ENCODE measurements at places on chromosomes 13 and 19.

DNA sequence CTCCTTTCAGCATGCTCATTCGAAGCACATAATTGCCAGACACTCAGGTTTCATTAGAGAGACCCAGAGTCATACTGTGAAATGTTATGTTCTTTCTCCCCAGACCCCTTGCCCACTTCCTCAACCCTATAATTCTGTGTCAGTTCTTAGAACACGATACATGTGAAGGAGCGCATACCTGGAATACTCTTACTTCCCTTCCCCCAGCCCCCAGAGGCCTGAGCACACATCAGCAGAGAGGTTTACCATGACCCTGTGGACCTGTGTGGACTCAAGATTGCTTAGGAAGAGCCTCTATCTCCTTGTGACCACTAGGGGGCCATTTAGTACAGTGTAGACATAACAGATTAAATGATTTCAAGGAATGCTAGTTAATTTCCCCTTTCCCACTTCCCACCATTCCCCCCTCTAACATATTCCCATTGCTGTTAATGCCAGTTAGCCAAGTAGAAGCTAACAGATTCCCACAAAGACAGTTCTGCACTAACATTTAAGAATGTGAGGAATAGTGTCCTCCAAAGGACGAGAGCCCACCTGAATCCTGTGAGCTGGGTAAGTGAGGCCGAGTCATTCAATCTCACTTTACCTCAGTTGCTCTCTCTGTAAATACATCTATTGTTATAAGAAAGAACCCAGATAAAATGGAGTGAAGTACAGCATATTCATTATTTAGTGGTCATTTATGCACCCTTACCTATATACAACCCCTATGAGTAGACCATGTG is 154.2 kb upstream of the MAB21L1 start:
- DNase-seq: no peak

- peak; percentile 54 for DNase-seq
Observed at GRCh38 chr13:40664350-40665125, 1.9 kb downstream of the FOXO1 start.

DNA sequence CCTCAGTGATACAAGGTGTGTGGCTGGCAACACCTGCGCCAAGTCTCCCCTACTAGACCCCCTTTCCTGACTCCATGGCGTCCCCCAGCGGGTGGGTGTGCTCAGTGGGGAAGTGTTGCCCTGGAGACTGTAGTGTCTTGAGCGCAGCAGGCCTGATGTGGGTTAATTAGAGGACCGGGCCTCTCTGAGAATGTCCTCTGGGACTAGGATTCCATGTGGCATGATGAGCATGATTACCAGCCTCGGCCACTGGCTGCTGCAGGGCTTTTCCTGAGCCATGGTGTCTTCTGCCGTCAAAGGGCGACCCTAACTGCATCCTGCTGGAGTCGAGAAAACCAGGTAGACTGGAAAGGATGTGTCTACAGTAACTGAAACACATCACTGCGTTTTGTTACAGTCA is 28.1 kb downstream of the MICOS13 start:
- DNase-seq: no peak

DNA sequence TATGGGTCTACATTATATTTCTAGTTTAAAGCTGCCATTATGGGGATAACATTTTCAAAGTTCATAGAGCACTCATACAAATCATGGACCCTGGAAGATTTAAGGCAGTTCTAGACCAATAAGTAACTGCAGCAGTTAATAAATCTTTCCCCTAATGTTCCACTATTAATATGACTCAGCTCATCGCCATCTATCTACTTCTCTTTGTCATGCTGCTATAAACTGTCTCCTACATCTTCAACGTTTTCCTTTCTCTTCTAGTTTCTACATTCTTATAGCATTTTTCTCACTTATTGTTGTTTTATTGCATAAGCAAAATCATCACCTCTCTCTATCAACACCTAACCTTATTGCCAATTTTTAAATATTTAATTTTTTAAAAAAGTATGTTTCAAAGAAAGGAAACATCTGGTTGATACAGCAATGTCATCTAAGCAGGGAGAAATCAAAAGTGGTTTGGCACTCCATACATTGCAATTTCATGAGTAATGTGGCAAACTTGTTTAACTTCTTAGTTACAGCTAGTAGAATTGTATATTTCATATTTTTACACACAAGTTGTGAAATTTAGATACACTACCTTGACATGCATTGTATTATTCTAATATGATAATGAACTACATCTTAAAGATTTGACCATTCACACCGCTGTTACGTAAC is 1500.4 kb upstream of the MIR17HG start:
- DNase-seq: no peak

- no peak for DNase-seq
Observed at GRCh38 chr13:33577007-33577406, 240.9 kb upstream of the RFC3 start.

DNA sequence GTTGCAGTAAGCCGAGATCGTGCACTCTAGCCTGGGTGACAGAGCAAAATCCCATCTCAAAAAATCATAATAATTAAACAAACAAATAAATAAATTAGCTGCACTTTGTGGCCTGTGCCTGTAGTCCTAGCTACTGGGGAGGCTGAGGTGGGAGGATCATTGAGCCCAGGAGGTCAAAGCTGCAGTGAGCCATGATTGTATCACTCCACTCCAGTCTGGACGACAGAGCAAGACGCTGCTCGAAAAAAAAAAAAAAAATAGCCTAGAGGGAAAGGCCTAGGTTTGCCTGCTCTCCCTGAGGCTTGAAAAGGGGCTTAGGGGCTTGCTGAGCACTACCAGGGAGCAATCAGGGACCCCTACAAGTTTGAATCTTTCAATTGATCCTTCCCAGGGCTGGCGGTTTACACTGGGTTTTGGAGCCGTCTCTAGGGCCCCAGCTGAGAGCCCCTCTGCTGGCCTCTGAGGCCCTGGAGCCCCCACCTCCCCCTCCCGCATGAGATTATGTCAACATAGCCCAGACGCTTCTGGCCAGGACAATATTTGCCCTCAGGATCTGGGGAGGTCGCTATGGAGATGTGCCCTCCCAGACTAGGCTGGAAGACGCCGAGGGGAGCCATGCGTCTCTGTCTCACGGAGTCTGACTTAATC is 10.4 kb upstream of the GIPR start:
- DNase-seq: no peak

Data from stimulated activated CD4-positive, alpha-beta T cell treated with anti-CD3 and anti-CD28 coated beads, Interleukin-15, amount 100 ng/mL, for 1 hour (primary cell).